ENCODE measurements at places on chromosomes 1 and 21.

DNA sequence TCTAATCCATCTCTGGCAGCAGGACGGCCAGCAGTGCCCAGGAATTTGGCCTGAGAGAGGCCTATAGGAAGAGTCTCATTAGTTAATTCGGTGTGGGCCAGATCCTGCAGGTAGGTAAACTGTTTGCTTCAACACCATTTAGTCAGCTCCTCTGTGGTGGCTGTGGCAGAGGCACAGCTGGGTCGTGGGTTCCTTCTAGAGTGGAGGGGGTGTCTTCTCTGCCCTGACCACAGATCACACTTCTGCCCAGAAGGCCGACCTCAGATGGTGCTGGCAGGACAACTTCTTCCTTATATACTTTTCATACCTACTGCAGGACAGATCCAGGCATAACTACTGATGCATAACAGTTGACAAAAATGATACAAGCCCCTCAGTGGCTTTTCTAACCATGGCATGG is 281.4 kb downstream of the RPS6KC1 start:
- DNase-seq = no peak

- DNase-seq = no peak
Observed at GRCh38 chr1:23431431-23431830, 6.9 kb upstream of the TCEA3 start.

DNA sequence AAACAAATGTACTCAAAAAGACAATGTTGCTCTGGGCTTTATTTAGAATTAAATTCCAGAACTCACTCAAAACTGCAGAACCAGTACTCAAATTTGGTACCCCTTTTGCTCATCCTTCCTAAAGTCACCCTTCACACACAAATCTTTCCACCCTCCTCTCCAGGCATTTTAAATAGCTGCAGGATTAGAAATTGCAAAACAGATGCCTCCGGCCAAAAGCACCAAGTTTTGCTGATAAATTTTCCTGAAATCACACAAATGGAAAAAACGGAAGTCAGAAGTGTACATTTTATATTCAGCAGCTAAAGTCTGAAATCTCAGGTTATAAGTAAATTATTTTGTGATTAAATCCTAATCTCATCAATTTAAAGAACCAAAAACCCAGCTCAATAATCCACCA is 147.0 kb downstream of the NRIP1 start:
- no peak for DNase-seq

- no peak for DNase-seq
Observed at GRCh38 chr1:84919461-84919970, 26.5 kb upstream of the LPAR3 start.

- no peak for DNase-seq
Observed at GRCh38 chr1:217138173-217138765, 415.0 kb upstream of the ESRRG start.
